ENCODE measurements at places on chromosomes 3 and 15.

- no peak for DNase-seq
Measured at GRCh38 chr15:101354891-101355623, 60.0 kb upstream of the SNRPA1 start.

DNA sequence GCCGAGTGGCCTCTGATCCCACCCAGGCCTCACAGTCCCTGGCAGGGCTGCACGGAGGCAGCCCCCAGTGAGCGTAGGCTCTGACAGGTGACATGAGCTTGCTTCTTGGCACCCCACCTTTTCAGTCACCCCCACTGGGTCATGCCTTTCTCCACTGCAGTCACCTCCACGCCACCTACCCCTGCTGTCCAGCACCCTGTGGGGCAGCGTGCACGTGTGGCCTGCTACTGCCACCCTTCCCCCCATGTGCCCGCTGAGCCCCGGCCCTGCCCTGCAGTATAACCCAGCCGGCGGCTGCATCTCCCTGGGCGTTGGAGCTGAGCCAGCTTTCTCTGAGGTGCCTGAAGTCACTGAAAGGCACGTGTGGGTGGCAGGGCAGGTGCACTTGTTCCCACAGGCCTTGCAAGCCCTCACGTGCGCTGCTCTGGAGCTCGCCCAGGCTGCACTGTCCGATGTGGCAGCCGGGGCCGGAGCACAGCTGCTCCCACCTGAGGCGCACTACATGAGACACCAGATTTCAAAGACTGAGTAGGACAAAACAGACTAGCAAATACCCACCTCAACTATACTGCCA is 65.6 kb downstream of the NIPA2 start:
- DNase-seq, result no peak

GRCh38 chr3:29373131-29373680 is 92.3 kb downstream of the RBMS3 start:
- no peak for DNase-seq

GRCh38 chr3:39299279-39299678 is 19.4 kb upstream of the CX3CR1 start:
- DNase-seq, result no peak

DNA sequence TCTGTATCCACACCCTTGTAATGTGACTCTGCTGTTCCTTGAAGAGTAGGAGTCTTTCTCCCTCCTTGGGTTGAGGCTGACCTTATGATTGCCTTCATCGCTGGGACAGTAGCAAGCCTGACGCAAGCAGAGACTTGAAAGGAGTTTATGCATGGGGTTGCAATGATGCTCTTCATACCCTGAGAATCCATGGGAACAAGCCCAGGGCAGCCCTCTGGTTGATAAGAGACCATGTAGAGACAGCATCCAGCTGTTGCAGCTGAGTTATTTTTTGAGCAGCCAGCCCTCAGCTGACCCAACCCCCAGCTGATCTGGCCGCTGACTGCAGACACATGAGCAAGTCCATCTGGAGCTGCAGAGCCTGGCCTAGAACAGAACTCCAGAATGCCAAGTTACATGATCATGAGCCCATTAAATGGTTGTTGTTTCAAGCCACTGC is 60.6 kb upstream of the ARNT2 start:
- no peak for DNase-seq

DNA sequence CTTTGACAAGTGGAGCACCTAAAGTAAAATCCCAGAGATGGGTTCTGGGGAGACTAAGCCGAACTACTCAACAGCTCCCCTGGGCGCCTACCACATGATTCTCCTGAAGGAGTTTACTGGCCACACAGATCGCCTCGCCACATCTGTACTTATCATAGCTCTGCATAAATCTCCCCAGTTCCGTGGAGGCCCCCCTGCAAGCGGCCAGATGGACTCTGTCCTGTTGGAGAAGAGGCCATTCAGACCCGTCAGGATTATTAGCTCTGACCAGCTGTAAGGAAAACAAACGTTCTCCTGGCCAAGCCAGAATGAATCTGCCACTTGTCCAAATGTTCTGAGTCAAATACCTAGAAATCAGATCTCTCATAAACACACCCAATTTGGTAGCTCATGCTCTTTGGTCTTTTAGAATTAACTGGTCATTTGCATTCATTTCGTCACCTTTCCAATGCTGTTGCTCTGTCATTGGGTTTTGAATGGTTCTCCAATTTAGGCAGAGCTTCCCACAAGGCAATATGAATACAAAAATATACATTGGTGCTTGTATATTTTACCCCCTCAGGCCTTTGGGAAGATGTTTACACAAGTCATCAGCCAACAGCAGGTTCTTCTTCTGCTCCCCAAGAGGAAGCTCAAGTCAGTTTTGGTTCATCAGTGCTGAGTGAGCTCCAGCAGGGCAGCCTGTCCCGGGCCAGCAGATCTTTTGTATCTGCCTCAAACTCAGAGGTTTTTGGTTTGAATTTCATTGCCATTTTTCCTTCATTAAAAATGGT is 124.5 kb downstream of the THSD4 start:
- DNase-seq, result no peak

DNA sequence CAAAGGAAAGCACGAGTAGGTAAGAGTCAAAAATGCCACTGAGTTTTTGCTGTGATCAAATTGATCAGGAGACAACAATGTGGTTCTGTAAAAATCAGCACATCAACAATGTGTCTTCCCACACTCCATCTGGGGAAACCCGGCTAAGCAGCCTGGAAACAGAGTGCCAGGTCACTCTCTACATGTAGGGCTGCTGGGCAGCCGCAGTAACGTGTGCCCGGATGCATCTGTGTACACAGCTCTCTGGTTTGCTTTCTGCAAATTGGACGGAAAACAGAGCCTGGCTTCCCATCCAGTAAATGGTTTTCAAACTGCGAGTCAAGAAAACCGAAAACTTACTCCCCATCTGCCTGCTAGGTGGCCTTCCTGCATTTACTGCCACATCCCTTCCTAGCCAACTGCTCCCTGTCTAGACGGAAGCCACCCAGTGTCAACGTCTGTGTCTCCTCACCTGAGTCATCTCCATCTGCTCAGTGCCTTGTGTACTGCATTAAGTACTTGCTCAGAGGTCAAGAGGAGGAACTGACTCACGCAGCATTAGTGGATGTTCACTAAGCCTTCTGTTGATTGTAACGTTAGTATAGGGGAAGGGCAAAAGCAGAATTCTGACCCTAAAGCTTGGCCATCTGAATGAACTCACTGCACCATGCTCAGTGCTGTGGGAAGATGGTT is 124.1 kb downstream of the TJP1 start:
- no peak for DNase-seq

- DNase-seq, result no peak
Measured at GRCh38 chr3:65925254-65925954, 113.3 kb downstream of the MAGI1 start.

Measured in GF-D8 (cell line).